ENCODE measurements at places on chromosomes 6 and 20. TPM values are rescaled to one million over a fixed set of nuclear protein-coding genes. Genes with fewer than 3 reads are reported as not detected.

The PDSS2 gene
- 14.6 TPM for total RNA-seq

The GFRAL gene
- total RNA-seq, result not detected

DNA sequence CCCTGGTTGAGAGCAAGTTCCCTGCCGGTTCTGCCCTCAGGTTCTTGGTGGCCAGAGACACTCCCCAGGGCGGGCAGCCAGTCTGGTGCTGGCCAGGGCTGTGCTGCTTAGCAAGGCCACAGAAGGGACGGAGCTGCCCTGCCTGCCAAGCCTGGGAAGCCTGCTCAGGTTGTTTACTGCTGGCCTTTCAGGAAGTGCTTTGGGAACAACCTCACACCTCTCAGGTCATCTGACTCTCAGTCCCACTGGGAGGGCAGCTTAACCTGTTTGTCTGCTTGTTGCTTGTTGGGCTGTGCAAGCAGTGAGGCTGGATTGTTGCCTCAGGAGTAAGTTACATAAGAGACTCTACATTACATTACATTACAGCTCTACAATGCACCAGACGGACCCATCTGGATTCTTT lies 75.8 kb upstream of the AFDN start:
- DNase-seq, result peak; percentile 90

The FAM83D gene
- total RNA-seq, result 84.0 TPM

The CYP24A1 gene
- 665 TPM for total RNA-seq

The NELFE gene
- 141 TPM for total RNA-seq

Data from Calu3 (cell line).